ENCODE measurements at places on chromosomes 16 and 17. TPM values are rescaled to one million over a fixed set of nuclear protein-coding genes. Genes with fewer than 3 reads are reported as not detected.

GRCh38 chr16:19737306-19738038, 19.4 kb downstream of the IQCK start:
- DNase-seq = no peak

GRCh38 chr17:32287804-32288511, 22.3 kb downstream of the RHBDL3 start:
- no peak for DNase-seq

The ITGAL gene
- total RNA-seq = 3.0 TPM

GRCh38 chr17:15490634-15491261, 23.3 kb upstream of the CDRT4 start:
- peak; percentile 75 for DNase-seq

- DNase-seq = peak; percentile 52
Observed at GRCh38 chr16:88685156-88686061, 898 bp downstream of the SNAI3 start.

DNA sequence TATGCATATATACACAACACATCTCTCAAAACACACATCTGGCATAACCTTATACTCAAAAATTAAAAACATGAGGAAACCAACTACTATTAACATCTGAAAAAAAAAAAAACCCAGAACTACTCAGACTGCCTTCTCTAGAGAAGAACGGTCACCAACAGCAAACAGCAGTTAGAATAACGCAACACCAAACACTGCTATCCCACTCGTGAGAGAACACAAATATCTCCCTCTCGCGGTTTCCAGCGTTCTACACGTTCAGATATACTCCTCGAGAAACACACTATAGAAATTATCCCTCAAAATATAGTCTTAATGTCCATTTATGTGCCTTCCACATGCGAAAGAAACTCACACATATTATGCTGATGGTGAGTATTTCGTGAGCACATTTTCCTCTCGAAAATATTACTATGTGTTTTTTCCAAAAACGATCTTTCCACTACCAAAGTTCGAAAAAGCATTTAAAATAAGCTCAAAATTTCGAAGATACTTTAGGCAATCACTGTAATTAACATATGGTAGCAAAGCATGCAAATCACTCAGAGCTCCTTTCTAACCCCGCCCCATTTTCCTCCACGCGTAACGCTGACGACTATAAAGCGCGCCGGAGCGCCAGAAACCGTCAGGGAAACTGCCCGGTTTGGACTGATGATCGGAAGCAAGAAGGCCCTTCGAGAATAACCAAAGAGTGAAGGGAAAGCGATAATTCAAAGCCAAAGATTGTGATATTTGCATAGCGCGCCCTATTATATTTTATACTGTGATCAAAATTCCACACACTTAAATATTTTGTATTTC, 60.1 kb downstream of the TEX14 start:
- peak; percentile 97 for DNase-seq

- DNase-seq = no peak
Observed at GRCh38 chr16:57797216-57797525, 5.1 kb downstream of the KIFC3 start.

The NOD2 gene
- total RNA-seq = 1.7 TPM

- peak; percentile 72 for DNase-seq
Observed at GRCh38 chr17:39197380-39198185, at the start of gene CACNB1. Gene CACNB1, minus strand, starts transcription at chr17:39197669. Its CDS starts 174 bp downstream, at chr17:39197495.

DNA sequence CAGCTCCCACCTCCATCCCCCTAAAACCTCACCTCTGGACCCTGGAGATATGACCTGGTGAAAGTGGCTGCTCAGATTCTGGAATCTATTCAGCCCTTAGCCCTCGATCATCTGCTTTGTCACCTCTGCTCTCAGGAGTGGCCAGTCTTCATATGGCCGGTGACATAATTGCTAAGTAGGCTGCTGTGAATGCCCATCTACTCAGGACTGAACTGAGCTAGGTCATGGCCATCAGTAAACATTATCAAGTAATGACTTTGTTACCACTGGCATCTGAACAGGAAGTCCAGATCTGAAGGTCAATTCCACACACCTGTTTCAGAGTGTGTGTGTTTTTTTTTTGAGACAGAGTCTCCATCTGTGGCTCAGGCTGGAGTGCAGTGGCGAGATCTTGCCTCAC, 78.6 kb downstream of the CDK5R1 start:
- DNase-seq = no peak

- peak; percentile 98 for DNase-seq
Observed at GRCh38 chr16:588889-589657, 793 bp upstream of the RAB40C start.

DNA sequence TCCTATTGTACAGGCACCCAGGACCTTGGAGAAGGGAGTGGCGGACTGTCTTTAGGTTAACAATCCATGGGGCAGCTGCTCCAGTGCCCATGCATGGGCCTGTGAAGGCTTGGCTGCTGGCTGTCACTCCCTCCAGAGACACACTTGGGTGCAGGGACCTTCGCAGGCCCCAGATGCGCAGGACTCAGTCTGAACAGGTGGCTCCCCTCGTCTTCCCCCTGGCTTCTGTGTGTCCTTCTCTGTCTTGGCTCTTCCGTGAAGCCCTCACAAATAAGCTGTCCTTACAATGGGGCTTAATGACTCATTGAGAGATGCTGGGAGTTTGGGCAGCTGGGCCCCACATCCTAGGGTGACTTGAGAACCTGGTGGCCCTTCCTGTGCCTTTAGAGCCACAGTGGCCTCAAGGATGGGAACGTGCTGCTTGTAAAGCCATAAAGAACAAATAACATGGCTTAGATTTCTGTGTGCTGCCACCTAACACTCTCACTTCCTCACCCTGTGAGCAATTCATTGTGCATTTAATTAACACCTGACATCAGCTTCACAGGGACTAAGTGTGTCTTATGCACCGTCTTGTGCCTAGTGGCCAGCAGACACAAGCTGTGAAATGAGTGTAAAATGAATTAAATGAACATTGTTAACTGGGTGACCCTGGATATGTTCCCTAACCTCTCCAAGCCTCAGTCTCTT, 340.7 kb downstream of the SNX29 start:
- no peak for DNase-seq

The TPPP3 gene
- 7.5 TPM for total RNA-seq

- DNase-seq = no peak
Observed at GRCh38 chr16:57998486-57998885, 2.0 kb downstream of the ZNF319 start.

DNA sequence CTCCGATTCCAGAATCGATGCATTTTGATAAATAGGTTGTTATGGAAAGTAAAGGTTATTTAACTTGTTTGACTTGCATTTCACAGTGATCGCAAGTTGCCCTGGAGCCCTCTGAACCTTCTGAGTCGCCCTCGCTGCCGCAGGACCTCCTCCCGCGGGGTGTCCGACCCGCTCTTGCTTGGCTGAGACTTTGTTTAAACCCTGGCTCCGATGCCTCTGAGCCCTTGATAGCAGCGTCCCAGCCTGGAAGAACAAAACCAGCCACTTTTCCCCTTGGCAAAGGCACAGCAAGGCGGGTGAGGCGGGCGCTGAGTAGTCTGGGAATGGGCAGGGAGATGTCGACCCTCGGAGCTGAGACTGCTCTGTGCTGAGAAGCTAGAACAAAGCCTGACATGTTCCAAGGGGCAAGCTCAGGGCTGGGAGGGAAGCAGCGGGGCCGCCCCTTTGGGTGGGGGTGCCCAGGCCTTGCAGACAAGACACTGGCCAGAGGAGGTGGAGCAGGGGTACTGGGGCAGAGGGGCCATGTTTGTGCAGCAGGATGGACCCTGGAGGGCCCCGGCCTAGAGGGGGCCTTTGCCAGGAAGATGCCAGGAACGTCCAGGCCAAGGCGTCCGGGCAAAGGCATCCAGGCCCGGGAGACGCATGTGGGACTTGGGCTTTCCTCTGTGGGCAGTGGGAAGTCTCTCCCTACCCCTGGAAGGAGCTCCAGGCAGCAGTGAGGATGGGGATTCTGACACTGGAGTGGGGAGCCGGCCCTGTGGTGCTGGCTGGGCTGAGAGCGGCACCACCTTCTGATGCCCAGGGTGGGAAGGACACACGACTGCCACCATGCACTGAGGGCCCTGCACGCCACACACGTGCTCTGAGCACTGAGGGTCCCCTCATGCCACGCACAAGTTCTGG, 30.3 kb upstream of the CDH15 start:
- no peak for DNase-seq

The PRAC2 gene
- total RNA-seq = not detected

The CD300H gene
- total RNA-seq = not detected

DNA sequence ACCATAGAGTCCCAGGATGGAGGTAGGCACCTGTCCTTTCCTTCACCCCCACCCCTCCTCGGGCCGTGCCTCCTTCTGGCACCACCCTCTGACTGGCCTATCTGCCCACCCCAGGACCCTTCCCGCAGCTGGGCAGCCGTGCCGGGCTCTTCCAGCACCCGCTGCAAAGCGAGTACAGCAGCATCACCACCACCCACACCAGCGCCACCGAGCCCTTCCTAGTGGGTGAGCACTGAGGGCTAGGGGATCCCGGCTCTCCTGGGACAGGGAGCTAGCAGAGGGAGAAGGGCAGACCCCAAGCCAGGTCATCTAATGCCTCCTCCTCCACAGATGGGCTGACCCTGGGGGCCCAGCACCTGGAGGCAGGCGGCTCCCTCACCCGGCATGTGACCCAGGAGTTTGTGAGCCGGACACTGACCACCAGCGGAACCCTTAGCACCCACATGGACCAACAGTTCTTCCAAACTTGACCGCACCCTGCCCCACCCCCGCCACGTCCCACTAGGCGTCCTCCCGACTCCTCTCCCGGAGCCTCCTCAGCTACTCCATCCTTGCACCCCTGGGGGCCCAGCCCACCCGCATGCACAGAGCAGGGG, 7.8 kb downstream of the GALK1 start:
- DNase-seq = no peak
